ENCODE measurements at places on chromosomes 16 and 17.

GRCh38 chr17:8710813-8711212 is 33.8 kb downstream of the CCDC42 start:
- no peak for DNase-seq

DNA sequence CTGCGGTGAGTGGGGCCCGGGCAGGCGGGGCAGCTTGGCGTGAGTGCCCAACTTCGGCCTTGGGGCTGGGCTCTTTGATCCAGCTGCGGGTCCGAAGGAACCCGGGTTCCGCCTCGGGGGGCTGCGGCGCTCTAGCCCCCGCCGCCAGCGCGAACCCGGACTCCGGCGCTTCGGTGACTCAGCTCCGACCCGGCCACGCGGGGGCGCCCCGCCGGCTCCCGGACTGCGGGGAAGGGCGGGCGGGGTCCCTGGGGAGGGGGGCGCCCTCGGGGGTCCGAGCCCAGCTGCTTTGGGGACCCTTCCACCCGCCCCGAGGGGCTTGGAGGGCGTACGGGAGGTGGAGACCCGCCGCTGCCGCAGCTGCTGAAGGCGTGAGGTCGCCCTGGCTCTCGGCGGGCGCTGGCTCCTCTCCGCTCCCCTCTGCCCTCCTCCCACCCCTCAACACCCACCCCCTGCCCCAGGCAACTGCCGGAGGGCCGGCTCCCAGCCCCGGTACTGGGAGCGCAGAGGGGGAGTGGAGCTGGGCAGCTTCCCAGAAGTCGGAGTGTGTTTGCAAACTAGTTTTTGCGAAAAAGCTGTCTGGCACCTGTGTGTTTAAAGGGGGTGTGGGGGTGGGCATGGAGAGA is 516 bp downstream of the CPNE2 start:
- no peak for DNase-seq

GRCh38 chr16:56647641-56648431 is 3.9 kb upstream of the MT1B start:
- no peak for DNase-seq

DNA sequence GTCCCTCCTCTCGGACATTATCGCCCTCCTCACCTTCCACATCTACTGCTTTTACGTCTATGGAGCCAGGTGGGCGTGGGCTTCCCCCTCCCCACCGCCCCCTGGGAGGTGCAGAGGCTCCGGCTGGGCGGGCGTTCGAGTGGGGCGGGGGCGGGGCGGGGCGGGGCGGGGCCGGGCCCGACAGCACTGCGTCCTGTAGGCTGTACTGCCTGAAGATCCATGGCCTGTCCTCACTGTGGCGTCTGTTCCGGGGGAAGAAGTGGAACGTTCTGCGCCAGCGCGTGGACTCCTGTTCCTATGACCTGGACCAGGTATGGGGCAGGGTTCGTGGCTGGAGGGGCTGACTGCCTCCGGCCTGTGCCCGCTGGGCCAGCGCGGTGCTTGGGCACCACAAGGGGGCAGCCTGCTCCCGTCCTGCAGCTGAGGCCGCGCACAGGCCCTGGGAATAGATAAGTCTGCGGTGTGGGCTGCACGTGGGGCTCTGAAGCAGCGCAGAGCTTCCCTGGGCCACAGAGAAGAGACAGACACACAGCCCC is 9.2 kb downstream of the PIGQ start:
- no peak for DNase-seq

DNA sequence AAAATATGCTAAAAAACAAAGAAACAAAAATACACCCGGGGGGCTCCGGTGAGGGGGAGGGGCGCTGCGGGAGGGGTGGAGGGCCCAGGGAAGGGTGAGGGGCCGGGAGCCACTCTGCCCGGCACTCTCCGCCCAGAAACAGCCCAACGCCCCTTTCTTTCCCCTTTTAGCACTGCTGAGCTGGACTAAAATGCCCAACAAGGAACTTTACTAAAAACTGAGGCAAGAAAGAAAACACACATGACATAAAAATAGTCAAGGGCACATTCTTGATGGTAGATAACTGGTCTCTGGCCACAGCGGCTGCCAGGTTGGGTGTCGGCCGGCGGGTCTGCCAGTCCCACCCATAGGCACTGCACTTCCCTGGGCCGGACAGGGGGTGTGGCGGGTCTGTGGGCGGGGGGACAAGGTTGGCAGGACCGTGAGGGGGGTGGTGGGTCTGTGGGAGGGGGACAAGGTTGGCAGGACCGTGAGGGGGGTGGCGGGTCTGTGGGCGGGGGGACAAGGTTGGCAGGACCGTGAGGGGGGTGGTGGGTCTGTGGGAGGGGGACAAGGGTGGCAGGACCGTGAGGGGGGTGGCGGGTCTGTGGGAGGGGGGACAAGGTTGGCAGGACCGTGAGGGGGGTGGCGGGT is 20.9 kb downstream of the METRNL start:
- no peak for DNase-seq

DNA sequence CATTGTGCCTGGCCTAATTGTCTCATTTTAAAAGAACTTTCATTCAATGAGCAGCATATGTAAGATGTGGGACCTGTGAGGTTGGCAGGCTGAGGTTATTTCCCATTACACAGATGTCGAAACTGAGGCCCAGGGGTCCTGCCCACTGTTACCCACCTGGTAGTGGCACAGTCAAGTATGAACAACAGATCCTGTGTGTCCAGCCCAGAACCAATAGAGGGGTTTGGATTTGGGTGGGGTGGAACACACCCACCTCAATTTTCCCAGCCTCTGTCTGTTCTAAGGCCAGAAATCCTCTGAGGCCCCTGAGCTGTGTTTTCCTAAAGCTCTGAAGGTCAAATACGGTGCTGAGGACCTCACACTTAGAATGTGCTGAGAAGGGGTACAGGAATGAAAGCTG is 179.5 kb downstream of the XYLT1 start:
- no peak for DNase-seq

DNA sequence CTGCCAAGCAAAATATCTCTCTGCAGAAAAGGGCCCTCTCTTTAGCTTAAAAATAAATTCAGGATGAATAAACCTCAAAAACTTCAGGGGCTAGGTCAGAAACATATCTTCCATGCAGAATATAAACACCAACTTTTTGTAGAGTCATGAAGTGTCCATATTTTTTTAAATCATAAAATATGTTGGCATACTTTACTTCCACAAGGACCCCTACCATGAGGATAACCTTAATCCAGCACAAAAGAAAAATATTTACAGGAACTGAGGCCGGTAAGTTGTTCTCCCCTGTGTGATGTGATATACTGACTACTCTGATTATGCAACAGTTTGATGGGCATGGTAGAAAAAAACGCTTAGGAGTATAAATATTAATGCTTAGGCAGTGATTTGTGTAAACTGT is 264.8 kb upstream of the CDH11 start:
- no peak for DNase-seq

- no peak for DNase-seq
Observed at GRCh38 chr17:43467981-43468581, 15.7 kb upstream of the DHX8 start.

- DNase-seq, result no peak
Observed at GRCh38 chr17:50421308-50422051, 4.5 kb upstream of the ACSF2 start.

DNA sequence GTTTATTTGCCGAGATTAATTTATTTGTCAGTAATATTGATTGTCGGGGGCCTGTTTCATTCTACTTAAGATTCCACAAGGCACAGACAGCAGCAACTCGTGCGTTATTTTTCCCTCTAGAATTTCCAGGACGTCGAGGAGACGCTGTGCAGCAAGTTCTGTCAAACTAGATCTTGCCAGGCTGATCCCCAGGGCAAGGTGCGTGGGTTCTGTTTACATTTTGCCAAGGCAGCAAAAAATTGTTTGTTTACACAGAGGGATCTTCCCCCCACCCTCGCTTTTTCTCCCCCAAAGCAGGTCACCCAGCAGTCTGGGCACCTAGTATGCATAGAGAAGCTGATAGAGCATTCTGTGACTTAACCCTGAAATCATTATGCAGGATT is 111.4 kb downstream of the IRX3 start:
- DNase-seq, result no peak

- DNase-seq, result no peak
Observed at GRCh38 chr17:73991260-73991659, 212.2 kb upstream of the RPL38 start.

DNA sequence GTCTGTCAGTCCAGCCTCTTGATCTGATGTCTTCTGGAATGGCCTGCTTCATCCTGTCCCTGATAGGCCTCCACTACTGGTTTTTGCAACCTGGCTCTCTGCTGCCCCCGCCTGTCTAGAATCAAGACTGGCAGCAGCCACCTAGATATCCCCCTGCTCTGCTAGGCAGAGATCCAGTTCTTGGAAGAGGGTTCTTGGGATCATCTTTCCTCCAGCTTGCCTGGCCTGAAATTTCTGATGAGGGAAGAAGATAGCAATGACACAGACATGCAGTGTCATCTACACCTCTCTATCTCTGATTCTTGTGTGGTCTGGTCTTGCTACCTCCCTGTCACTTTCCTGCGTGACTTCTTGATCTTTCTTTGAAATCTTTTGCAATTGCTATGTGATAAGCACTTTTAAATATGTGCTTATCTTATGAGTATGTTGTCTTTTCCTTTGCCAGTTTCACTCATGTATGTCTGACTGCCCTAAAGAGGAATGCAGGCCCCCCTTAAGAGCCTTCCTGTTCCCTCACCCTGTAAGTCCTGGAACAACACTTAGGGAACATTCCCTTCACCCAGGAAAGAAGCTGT is 20.3 kb upstream of the NFATC3 start:
- DNase-seq, result no peak
